SHP77 (cell line): ENCODE measurements at places on chromosomes 11 and 22.

DNA sequence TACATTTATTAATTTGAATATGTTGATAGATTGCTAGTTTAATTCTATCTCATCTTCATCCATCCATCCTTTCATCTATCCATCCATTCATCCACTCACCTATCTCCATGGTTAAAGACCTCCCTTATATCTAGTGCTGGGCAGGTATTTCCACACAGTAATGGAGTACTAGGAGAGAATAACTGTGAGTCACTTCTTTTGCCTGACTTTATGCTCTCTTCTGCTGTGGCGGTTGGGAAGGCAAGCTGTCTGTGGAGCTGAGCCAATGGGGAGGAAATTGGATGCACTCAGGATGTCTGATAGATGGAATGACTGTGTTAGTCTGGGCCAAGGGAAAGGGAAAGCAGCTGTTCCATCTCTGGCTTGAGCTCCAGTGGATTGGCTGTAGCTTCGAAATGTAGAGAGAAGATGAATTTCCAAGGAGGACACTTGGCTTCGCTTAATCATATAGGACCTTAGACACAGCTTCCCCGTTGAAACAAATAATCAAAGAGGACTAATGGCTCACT, 60.3 kb downstream of the NELL1 start:
- no peak for DNase-seq

DNA sequence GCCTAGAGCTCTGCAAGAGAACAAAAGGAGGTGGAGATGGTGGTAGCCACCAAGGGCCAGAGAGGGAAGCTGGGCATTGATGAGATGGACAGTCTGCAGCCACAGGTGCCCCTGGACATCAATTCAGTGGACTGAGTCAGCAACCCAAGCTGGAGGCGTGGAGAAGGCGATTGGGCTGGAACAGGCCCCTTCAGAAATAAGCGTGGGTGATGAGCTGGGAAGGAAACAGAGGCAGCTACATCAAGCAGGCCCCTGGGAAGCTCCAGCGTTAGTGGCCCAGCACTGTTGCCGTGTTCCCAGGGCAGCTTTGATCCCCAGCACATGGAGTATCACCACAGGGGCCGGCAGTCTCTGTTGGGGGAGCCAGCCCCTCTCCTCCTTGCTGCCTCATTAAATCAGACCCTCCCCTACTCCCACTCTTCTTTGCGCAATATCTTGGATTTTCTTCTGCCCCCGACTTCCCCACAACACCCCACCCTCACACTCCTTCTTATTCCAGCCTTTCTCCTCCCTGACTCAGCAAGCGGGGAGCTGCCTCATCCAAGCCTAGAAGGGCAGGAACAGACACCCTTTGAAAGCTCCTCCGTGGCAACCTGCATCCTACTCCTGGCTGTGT, 31.7 kb upstream of the OAF start:
- DNase-seq, result no peak

DNA sequence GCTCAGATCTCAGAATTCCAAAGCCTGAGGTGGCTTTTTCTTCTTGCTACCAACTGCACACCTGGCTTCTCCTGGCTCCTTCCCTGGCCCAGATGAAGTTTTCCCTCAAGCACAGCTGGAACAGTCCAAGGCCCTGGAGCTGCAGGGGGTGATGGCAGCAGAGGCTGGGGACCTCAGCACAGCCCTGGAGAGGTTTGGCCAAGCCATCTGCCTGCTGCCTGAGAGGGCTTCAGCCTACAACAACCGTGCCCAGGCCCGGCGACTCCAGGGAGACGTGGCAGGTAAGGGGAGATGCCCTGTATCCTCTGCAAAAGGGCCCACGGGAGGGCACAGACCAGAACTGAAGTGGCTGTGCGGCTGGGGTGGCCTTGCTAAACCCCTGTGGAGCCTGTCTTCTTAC, 1.2 kb downstream of the TTC36 start:
- DNase-seq, result no peak

GRCh38 chr11:131163613-131164012, 206.8 kb upstream of the NTM start:
- no peak for DNase-seq

GRCh38 chr22:19216579-19216978, 38.0 kb upstream of the SLC25A1 start:
- DNase-seq, result no peak

DNA sequence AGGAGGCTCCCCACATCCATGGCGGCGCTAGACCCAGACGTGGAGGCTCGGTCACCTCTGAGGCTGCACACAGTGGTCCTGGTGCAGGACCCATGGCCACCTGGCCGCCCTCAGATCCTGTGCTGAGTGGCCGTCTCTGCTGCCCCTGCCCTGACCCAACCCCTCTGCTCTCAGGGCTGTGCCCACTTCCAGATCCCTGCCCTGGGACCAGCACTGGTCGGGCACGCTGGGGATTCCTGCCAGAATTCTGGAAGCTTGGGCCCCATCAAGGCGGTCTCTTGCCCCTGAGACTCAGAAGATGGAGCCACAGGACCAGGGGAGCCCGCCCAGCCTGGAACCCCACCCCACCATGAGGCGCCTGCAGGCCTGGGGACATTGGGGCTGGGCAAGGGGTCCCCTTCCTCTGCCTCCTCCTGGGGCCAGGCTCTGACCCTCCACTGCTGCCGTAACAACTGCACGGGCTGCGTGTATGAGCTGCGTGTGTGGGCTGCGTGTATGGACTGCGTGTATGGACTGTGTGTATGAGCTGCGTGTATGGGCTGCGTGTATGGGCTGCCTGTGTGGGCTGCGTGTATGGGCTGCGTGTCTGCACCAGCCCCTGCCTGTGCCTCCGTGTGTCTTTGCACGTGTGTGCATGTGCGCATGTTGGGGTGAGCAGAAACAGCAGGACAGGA, 48.7 kb downstream of the IGLL1 start:
- DNase-seq, result no peak

DNA sequence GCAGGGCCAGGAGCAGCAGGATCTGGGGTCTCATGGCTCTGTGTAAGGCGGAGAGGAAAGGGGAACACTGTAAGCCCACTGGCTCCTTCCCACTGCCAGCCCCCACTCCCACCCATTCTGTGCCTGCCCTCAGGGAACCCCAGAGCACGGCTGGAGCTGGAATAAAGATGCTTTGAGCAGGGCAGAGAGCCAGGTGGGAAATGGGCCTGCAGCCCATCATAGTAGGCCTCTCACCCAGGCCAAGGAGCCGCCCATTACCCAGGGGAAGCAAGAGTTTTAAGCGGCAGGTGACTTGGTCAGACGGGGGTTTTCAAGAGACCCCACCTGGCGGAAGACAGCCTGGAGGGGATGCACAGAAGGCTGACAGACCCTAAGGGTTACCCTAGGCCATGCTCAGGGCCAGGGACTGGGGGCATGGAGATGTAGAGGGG, 4.6 kb downstream of the LRRC32 start:
- DNase-seq, result no peak

DNA sequence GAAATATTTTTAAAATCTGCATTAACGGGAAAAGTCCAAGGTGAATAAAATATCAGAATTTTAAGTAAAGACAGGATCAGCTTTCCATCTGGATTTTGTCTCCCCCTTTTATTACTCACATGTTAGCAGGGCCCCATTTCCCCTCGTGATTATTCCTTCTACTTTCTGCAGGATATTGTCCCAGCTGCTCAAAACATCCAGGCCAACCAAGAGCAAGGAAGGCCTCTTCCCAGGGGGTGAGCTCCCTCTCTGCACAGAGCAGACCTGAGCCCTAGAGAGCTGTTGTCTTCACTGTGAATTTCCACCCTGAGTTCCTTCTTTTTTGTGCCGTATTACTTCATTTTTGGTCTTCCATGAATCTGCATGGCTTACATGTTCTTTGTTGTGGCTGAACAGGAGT, 3.7 kb upstream of the TMPRSS13 start:
- no peak for DNase-seq

DNA sequence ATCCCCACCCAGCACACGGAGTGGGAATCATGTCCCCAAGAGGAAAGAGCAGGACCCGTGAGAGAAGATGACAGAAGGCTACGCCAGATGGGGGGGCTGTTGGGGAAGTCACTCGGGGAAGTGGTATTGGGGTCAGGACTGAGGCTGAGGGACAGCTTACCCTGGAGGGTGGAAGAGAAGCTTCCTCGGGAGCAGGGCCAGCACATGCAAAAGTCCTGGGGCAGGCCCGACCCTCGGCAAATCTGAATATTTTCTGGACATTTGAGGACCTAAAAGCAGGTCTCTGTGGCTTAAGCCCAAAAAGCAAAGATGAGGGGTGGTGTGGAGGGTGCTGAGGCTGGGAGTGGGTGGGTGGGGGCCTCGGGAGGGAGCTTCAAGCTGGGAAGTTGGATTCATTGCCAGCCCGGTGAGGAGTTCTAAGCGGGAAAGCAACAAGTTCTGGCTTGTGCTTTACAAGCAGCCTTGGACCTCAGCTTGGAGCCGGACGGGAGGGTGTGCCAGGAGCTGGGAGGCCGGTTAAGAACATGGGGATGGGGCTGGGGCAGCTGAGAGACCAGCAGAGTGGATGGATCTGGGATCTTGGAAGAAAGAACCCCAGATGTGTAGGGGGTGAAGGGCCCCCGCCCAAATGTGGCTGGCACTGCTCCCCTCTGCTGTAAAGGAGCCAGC, 34.9 kb downstream of the GRAMD4 start:
- no peak for DNase-seq

GRCh38 chr22:33126881-33127280, 68.7 kb upstream of the SYN3 start:
- no peak for DNase-seq

DNA sequence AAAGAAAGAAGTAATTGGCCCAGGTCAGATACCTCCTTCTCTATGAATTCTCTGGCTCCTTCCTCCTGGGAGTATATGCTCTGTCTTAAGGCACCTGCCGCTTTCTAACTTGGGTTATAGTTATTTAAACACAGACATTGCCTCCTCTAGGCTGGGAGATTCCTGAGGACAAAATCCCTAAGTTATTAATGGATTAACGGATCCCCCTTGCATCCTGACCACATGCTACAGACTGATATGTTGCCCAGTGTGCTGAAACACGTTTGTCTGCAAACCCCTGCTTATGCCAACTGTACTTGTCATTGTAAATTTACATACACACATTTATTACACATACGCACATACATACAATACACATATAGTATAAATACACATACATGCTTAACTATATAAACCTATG, 35.3 kb downstream of the PACSIN2 start:
- DNase-seq, result no peak

- no peak for DNase-seq
Measured at GRCh38 chr11:2031058-2031457, 33.4 kb upstream of the H19 start.

- DNase-seq, result peak; percentile 73
Measured at GRCh38 chr11:76318744-76319384, 62.1 kb downstream of the THAP12 start.

DNA sequence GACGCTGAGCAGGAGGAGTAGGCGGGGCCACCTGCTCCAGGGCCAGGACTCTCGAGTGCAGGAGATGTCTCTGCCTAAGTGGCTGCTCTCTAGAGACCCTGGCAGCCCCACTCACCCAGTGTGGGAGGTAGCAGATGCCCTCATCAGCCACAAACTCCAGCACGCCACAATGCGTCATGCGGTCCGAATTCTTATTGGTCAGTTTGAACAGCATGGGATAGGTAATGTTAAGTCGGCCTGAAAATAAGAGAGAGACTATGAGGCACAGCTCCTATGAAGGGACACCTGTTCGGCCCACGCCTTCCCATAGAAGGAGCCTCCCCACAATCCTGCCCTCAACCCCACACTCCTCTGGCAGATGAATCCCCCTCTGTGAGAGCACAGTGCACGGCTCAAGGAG, 7.4 kb downstream of the UFD1 start:
- no peak for DNase-seq

GRCh38 chr11:123321636-123322035, 108.4 kb upstream of the GRAMD1B start:
- no peak for DNase-seq

DNA sequence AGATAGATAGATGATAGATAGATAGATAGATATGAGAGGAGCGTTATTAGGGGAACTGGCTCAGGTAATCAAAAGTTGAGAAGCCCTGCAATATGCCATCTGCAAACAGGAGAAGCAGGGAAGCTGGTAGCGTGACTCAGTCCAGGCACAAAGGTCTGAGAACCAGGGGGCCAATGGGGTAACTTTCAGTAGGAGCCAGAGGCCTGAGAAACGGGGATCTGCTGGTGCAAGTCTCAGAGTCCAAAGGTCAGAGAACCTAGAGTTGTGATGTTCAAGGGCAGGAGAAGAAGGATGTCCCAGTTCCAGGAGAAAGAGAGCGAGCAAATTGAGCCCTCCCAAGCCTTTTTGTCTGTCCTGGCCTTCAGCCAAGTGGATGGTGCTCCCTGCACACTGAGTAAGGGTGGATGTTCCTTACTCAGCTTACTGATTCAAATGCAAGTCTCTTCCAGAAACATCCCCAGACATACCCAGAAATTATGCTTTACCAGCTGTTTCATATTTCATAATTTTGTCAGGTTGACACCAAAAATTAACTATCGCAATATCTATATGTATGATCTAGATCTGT, 87.8 kb upstream of the SLC22A12 start:
- DNase-seq, result no peak

- DNase-seq, result no peak
Measured at GRCh38 chr11:23778971-23779370, 717.9 kb upstream of the LUZP2 start.

- DNase-seq, result peak; percentile 32
Measured at GRCh38 chr22:21714059-21714770, 21.4 kb downstream of the YPEL1 start.

- DNase-seq, result no peak
Measured at GRCh38 chr22:37449331-37450001, 22.2 kb upstream of the ELFN2 start.

- no peak for DNase-seq
Measured at GRCh38 chr22:28410050-28410816, 269.4 kb downstream of the TTC28 start.

DNA sequence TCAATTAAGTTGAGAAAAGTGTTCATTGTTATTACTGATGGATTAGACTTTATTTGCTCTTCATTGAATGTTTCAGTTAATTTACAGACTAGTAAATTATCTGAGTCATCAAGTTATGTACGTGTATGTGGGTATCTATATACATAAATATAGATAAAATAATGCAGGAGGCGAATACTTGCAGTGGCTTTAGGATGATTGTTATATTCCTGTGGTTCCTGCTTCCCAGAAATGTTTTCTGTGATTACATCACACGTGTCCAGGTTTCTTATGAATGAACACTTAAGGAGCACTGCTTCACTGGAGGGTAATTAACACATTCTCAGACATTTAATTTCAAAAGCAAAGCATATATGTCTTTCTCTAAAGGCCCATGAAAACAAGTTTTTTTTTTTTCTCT, 28.4 kb downstream of the YAP1 start:
- no peak for DNase-seq

DNA sequence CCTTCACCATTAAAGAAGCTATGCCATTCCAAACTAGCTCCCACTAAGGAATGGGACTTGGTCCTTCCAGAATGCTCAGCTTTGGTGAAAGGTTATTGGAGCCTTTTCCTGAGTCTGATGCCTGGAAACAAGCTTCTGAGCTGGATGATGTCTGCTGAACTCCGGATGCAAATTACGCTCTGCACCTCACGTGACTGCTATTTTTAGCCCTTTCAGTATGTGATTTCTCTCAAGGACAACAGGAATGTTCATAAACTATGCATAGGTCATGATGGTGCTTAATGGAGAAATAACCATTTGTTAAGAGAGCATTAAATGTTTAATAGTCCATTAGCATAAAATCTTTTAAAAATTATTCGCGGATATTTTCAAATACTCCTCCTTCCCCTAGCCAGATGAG, 631.4 kb upstream of the KIRREL3 start:
- no peak for DNase-seq
